C1 segment of cervical spinal cord (tissue), 14 donors: ENCODE measurements at places on chromosomes 5 and 9.

DNA sequence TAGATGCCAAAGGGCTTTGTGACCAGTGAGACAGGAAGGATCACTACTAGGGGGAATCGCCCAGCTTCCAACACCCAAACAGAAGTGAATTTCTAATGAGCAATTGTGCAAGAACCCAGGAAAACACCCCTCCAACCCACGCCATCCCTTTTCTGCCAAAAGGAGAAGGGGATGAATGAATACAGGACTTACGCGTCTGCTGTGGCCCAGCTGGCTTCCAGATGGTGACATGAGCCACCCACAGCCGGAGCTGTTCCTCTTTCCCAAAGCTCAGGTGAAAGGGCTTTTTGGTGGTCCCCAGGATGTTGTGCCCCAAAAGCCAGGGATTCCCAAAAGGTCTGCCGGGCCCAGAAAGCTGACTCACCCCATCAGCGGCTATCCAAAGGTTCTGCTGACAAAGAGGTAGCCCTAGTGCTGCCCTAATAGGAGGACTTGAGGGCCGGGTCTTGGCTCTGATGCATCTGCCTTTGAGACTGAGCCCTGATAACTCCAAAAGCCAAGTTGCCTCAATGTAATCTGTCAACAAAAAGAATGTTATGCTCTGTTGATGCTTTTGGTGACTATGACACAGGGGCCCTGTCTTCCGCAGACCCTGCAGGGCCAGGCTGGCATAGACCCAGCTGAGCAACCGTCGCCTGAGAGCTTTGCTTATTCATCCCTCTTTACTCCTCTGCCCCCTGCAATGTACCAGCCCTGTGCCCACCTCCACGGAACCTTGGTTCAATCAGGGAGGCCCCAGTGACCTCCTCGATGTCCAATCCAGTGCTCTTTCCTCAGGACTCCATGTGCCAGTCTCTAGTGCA, 14.5 kb downstream of the GSN start:
- no peak for DNase-seq

DNA sequence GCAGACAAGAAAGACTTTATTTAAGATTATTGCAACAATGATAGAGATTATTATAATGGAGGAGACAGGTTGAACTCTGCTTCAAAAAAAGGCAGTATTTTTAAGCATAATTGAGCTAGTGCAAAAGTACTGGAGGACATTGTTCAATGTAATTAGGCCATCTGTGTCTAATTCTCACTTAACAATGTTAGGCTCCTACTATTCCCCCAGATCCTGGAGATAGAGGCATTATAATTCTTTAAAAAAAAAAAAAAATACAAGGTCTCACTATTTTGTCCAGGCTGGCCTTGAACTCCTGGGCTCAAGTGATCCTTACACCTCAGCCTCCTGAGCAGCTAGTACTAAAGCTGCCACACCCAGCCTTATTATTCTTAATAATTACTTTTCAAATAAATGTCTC, 193.4 kb upstream of the NUDT12 start:
- no peak for DNase-seq

GRCh38 chr5:78628270-78628992, 20.1 kb downstream of the LHFPL2 start:
- no peak for DNase-seq

GRCh38 chr5:80399526-80400239, 8.2 kb upstream of the ZFYVE16 start:
- no peak for DNase-seq

DNA sequence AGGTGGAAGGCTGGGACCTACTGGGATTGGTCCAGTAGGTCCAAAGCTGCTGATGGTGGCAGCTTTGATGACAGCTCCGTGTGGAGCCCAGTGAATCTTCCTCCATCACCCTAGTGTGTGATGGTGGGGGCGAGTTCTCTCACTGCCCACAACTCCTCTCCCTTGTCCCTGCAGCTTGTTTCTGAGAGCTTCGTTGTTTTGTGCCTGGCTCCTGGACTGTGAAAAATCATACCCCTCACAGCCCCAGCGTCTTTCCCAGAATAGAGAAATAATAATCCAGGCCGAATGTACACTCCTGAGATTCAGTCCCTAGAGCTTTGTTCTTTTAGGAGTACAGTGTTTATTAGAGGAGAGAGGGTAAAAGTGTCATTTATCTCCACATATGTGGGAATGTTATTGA, 372.2 kb downstream of the ENC1 start:
- no peak for DNase-seq

GRCh38 chr9:20357037-20357432, 265.3 kb downstream of the MLLT3 start:
- no peak for DNase-seq

GRCh38 chr5:32581010-32581785, 4.2 kb upstream of the SUB1 start:
- no peak for DNase-seq

GRCh38 chr5:58988938-58989337, 406.1 kb downstream of the RAB3C start:
- DNase-seq, result no peak

DNA sequence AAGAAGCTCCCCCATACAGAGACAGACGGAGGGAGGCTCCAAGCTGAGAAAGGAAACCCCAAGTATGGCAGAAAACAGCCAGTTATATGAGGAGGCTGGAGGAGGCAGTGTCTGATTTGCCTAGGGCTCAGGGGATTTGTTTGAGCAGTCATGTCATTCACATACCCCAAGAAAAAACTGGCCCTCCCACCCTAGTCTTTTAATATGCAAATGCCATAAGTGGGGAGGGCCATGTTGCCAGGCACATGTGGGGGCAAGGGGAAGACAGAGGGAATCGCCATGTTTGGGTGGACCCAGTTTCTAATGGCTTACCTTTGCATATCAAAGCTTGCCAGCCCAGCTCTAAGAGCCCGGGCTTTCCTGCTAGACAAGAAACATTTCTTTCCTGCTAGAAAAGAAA, 1163.8 kb downstream of the TAF11L14 start:
- DNase-seq, result no peak

DNA sequence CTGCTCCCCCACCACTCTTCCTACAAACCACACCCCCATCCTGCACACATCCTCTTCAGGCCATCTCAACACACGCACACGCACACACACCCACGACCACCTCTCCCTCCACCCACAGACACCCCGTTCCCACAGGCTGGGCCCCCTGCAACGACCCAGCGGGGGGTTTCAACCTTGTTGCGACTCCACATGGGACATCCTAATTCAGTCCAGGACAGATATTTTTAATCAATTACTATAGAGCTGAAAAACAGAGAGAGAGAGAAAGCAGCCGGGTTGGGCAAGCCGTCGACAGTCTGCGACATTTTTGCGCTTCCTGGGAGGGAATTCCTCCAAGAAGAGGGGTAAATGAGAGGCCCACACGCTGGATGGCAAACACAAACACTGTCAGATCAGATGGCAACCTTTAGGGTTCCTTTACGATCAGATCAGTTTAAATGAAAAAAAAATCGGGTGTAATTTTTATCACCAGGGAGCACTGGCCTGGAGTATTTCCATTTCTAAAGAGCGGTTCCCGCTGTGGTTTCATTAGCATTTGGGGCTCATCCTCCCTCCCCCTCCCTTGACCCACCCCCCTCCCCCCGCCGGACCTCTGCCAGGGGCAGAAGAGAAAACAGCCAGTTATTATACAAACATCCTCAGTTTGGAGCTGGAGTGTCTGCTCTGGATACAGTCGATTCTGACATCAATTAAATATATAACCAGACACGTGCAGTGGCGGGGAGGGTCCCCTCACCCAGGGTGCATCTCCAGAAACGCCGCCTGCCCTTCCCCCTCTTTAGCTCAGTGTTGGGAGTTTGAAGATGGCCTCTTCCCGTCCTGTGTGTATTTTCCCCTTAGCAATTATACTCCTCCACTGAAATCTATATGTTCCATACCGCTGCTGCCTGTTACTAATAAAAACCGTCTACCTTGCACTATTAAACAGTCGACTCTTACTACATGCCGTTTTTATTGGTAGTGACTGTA, 2.3 kb upstream of the IRX2 start:
- no peak for DNase-seq

DNA sequence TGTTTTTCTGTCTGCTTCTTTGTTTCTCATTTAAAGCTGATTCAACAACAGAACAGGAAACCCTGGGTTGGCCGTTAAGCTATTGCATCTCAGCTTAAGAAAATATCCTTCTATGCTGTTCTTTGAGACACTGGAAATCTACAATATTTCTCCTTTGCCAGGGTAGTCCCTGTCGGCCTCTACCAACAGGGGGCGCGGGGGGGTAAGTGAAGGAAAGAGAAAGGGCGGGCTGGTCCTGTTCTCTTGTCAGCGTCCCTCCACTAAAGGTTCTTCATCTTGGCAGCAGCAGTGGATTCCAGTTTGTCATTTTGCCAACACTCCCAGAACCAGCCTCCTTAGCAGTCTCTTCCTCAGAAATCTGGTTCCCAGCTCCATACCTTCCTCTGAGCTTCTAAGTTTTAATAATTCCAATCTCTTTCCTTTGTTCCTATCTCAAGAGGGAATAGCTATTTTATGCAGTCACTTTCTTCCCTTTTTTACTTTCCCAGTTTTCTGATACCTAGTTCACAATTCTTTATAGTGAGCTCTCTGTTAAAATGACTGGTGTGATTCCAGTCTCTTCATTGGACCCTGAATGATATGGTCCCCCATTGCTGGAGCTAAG, 222.3 kb downstream of the GLIS3 start:
- peak; percentile 7 for DNase-seq

DNA sequence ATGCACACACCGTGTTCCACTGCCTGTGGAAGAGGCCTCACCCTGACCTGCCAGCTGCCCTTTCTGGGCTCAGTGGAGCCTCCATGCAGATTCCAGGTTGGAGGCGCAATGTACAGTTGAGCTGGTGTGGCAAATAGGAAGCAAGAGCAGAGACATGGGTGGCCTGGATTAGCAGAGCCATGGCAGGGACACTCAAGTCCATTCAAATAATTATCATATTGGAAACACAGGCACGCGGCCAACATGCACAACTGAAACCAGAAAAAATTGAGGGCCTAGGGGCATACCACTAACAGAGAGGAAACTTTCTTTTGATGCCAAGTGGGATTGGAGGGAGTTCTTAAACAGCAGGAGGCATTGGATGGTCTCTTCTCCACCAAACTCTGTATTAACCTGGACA, 35.8 kb downstream of the OTULINL start:
- no peak for DNase-seq
